CD8-positive, alpha-beta memory T cell (primary cell): ENCODE measurements at places on chromosomes 12 and 14.
A peak's percentile ranks its signal among the peaks of the same experiment; 100 is the strongest.

DNA sequence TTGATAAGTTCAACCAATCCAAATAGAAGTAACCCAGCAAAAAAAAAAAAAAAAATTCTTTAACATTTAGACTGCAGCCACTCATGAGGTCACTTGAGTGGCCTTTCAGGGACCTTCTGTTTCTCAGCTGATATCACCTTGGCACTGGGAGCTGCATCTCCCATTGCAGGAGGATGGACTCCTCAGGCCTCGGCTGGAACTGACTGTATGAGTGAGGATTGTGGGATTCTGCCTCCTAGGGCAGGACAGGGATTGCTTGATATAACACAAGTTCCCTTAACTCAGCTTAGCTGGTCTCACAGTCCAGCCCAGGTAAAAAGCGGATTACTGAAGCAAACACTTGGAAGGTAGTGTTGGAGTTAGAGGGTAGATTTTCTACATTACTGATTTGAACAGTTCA lies 3.5 kb upstream of the GUCY2C start:
- DNase-seq: no peak

- DNase-seq: no peak
Observed at GRCh38 chr12:53193040-53193439, 12.3 kb upstream of the CSAD start.

- DNase-seq: no peak
Observed at GRCh38 chr12:71452006-71452405, 12.4 kb downstream of the LGR5 start.

DNA sequence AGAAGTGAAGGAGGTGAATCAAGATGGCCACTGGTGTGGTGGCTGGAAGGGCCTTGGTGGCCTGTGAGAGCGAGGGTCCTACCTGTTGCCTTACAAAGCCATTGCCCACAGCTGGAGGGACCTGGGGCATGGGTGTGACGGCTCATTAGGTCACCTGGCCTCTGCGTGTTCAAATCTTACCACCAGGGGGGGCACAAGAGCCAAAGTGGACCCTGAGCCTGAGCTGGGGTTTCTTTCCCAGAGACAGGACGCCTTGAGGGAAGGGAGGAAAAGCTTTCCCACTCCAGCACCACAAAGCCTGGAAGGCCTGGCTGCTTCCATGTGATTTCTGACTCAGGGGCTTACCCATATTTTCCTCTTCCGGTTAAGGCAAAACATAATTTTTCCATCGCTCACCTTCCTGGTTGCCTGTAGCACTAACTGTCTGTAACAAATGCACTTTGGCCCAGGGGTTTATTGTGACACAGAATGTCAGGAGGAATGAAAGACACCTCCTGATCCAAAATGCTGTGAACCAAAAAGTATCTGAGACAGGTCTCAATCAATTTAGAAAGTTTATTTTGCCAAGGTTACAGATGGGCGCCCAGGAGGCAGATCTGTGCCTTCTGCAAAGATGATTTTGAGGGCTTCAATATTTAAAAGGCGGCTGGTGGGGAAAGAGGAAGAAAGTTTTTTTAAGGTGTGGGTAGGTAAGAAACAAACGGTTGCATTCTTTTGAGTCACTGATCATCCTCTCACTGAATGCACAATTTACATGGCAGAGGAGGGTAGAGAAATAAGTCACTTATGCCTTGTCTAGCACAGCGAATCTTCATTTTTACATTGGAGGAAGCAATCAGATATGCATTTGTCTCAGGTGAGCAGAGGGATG lies 4.3 kb upstream of the CD9 start:
- DNase-seq: peak; percentile 79

DNA sequence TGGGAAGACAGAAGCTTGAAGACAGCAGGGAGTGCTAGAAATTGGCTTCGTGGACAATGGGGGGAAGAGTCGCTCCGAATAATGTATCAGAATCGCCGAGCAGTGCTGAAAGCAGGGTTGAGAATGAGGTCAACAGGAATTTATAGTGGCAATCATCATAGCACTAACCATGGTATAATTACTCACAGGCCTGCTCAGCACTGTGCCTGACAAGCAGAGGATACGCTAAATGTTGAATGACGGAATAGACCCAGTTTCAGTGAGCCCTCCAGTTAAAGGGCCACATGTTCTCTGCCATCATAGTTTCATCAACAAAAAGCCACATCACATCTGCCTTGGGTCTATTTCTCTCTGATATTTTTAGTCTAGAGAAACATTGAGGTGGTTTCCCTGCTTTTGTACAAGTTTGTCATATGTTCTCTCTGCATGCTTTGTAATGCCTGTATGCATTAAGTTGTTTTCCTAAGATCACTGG lies 130.3 kb upstream of the EGLN3 start:
- DNase-seq: no peak

DNA sequence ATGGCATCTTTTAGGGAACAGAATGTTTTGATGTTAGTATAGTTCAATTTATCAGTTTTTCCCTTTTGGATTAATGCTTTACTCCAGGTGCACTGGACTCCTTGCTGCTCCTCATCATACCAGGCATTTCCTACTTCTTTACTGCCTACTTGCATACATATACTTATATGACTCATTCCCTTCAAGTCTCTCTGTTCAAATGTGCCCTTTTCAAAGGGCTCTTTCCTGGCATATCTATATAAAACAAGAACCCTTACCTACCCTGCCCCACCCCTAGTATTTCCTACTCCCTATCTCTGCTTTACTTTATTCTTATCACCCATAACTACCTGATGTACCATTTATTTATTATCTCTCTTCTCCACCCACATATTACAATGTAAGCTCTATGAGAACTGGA lies 90.6 kb downstream of the CAPZA3 start:
- DNase-seq: no peak

DNA sequence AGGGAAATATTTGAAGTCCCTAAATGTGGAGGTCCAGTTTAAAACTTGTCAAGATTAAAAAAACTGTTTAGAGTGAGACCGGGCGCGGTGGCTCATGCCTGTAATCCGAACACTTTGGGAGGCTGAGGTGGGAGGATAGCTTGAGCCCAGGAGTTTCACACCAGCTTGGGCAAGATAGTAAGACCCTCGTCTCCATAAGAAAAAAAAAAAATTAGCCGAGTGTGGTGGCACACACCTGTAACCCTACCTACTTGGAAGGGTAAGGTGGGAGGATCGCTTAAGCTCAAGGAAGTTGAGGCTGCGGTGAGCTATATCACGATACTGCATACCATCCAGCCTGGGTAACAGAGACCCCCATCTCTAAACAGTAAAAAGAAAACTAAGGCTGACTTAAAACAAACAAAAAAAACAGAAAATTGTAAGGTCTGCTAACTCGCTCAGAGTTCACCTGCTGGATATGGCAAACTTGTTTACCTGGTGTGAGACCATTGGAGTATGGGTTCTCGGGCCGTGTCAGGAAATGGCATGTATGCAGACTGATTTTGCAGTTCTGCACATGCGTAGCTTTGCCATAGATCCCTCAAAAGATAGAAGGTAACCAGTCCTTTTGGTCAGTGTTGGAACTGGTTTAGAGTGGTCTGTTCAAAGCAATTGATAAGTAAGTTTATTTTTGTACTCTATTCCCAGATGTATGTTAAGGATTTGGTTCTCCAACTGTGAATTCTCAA lies 2.1 kb downstream of the RNF10 start:
- DNase-seq: no peak

DNA sequence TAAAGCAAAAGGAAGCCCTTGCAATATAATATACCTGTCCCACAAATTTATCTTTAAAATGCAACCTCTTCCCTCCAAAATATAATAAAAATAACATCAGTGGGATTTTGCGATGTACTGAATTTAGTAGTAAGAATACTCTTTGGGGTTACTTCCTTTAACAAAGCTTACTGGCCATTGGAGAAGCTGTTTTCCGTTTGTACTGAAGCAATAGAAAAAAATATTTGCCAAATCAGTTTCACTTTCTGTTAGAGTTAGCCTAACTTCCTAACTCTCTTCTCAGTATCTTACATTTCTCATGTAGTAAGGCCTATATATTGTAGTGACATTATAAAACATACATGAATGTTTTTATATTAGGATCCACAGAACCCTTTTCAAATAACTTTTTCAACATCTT lies 3.7 kb downstream of the MAX start:
- no peak for DNase-seq

DNA sequence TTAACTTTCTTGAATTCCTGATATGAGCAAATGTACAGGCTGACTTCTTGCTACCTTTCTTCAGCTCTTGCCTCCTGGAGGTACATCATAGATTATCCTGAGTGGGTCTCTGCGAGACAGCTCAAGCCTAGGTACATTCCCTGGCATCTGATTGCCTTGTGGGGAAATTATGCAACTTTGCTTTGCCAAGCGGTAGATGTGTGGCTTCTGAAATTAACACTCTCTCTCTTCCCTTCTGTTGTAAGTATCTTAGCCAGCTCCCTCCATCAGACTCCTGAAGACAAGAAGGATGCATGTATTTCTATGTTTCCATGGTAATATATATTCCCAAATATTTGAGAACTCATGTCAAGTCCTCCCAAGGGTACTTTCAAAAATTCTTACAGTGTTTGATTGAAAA lies 16.2 kb upstream of the SLC16A7 start:
- no peak for DNase-seq

DNA sequence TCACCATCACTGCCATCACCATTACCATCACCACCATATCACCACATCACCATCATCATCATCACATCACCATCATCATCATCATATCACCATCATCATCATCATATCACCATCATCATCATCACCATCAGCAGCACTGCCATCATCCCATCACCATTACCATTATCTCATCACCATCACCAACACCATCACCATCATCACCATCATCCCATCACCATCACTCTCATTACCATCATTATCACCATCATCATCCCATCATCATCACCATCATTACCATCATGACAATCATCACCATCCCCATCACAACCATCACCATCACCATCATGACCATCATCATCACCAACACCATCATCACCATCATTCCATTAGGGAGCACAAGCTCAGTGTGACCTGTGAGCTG lies 318.0 kb downstream of the ADGRD1 start:
- no peak for DNase-seq

- peak; percentile 76 for DNase-seq
Observed at GRCh38 chr12:53352331-53353256, 16.4 kb upstream of the SP7 start.
